ENCODE measurements at places on chromosomes 2 and 18.
A peak's percentile ranks its signal among the peaks of the same experiment; 100 is the strongest.

DNA sequence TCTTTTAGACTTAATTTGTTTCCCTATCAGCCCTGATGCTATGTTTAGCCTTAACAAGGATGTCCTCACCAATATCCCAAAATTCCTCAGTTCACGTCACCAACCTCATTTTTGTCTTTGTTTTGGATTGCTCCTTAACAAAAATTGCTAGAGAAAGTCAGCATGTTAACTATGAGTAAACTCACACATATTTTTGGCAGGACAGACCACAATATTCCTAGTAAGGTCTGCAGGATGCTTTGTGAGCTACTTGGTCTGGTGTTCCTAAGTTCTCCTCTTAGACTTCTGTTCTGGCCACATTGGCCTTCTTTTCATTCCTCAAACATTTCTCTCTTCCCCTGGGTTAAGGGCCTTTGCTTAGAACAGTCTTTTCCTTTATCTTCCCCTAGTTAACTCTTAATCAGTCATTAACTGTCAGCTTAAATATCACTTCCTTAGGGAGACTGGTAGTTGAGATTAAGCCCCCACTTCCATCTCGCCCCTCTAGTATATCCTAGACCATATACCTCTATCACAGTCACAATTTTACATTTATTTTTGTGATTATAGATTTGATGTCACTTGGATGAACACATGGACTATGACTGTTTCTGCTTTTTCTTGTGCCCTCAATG lies 116.2 kb downstream of the ADCYAP1 start:
- DNase-seq: no peak

GRCh38 chr18:67924656-67925055 lies 408.1 kb upstream of the DSEL start:
- no peak for DNase-seq

DNA sequence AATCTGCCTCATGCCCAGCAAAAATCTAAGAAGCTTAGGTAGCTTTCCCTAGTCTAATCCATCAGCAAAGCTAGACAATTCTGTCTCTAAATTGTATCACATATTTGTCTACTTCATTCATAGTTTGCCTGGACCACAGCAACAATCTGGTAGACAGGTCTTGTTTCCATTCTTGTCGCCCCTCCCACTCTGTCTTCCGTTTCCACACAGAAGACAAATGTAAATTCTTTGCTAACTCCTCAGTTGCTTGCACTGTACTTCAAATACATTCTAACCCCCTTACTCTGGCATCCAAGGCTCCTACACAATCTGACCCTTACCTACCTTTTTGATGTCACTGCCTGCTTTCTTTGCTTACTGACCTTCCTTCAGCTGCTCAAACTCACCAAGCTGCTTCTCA lies 40.1 kb downstream of the THUMPD2 start:
- DNase-seq: no peak

- no peak for DNase-seq
These were observed 13.9 kb downstream of the EFHD1 start for GRCh38 chr2:232647261-232647660.

- no peak for DNase-seq
These were observed 160.8 kb upstream of the MAPRE2 start for GRCh38 chr18:34880403-34880802.

- peak; percentile 36 for DNase-seq
These were observed 2.4 kb upstream of the ARHGEF4 start for GRCh38 chr2:130834091-130834930.

DNA sequence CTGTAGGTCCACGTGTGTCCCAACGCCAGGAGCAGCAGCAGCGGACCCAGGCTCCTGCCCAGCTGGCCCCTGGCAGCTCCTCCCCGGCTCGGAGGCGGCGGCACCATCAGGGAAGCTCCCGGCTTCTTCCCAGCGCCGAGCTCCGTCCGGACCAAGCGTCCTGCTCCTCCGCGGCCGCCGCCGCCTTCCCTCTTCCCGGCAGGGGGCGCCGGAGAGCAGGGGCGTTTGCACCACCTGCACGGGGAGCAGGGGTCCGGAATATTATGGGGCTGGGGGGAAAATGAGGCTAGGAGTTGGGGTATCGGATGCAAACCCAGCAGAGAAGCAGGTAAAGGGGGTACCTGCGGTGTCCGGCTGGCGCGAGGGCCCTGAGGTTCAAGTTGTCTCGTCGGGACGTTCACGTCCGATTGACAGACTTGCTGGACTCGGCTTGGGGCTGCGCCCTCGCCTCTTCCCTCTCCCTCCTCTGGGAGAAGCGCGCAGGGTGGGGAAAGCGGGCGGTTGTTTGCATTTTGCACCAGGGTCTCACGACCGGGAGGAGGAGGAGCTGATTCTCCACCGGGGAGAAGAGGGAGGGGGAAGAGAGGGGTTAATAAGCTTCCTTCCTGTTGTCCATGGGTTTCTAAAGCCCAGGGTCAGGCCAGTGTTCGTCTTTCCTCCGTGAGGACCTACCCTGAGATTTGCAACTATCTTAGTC lies at the start of gene CCBE1:
CCBE1 (minus strand) TSS at position 188 of the 697 bp plus-strand sequence.
- DNase-seq: no peak

DNA sequence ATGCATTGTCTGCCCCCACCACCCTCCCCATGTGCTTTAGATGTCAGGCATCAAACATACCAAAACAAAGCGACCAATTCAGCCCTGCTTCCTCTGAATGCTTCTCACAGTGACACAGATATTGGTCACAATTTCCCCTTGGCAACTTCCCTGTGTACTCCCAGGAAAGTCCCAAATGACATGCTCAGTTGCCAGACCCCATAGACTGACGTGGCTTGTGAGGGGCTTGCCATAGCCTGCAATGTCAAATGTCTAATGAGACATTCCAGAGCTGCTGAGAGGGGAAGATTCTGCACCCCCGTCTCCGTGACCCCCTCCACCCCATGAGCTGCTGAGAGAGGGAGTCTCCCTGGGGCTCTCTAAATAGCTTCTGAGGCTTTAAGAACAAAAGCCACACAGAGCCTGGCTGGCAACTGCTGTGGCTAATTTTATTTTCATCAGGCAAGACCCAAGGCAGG lies 47.3 kb downstream of the RFTN2 start:
- no peak for DNase-seq

DNA sequence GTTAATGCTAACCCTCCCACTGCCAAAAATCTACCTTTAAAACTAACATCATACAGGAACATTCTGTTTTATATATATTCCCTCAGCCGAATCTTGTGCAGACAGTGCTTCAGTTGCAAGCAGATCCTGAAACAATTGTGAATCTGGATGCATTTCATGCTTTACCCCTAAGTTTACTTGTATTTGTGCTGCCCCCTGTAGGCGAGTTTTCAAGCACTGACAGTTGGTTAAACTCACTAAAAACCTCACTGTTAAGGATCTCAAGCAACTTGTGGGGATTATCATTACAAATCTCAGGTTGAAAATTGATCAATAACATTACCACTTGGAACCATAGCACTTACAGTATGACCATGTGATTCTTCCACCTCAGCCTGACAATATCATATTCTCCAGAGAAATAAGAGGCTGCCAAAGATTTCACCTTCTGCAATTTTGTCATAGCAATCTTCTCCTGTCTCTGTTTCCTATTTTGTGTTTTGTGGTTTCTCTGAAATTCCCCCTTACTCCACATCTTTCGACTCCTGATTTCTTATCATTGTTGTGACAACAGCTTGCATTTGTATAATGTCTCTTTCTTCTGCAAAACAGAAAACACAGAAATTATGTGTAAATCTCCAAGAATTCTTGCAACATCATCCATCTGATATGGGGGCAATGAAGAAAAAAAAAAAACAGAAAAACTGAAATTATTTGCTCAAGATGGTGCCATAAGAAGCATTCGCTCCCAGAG lies 354.6 kb upstream of the SETBP1 start:
- no peak for DNase-seq

DNA sequence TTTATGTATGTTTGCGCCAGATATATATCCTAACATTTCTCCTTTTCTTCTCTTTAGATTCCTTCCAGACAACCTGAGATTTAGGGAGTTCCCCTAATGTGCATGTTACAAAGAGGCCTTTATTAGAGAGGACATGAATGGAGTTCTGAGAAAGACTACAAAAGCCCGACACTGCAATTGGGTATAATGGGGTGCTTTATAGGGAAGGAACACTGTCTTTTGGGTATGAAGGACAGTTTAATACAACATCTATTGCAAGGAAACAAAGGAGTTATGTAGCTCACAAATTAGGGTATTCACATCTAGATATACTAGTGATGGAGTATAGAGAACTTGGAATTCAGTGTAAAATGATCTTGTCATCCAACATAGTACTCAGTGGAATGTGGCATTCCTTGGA lies 383.8 kb downstream of the FIGN start:
- no peak for DNase-seq

DNA sequence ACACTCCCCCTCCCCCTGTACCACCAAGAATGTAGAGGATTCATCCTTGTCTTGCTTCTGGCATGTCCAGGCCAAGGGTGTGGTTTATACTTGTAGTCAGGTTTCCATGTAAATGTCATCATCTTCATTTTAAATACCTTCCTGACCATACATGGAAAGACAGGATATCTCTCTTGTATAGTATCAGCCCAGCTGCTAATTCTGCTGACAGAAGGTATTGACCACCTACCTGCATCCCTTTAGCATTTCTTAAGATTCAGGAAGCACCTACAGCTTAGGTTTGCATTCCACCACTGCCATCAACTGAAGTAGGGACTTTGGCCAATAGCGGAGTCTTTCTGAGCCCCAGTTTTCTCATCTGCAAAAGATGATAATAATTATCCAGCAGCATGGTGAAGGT lies 22.9 kb upstream of the FSHR start:
- no peak for DNase-seq

DNA sequence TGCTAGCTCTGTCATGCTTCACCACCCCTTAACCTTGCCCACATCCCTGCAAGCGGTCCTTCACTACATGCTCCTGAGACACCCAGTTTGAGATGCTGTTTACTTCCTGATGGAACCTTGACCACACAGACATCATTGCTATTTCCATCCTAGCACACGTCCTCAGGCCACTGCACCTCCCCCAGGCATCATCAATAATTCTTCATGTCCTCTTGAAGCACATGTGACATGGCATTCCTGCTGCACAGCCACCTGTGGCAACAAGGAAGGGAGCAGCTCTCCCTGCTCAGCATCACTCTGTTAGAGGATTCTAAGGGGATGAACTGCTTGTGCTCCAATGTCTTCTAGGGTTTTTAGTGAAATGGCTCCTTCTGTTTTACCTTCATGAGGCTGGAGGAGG lies 26.1 kb upstream of the ST3GAL5 start:
- no peak for DNase-seq

DNA sequence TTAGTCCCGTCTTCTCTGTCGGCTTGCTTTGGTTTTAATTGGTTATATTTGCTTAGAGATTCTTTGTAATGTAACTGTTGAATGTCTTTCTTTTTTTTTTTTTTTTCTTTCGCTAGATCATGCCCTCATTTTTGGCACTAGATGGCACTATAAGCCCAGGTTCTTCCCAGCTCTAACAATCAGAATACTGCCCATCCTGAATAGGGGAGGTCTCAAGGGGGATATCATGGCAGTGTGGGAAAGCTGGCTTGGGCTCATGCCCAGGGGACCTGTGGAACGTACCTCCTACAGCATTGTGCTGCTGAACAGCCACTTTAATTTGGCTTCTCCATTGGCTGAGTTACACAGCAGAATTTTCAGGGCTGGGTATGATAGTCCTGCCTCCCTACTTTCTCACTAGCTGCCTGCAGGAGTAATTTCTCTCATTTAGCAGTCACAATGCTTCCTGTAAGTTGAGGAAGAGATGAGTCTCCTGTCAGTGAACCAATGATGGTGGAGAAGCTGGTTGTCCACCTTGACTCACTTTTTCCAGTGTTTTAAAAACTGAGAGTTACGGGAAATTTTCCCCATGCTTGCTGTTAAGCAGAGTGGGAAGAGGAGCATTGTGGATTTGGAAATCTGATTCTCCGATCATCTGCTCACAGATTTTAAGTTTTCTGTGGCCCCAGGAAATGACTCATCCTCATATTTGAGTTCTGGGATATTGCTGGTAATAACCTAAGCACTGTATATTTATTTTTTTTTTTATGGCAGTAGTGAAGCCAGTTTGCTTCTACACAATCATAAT lies 47.2 kb downstream of the RAD51AP2 start:
- DNase-seq: no peak

DNA sequence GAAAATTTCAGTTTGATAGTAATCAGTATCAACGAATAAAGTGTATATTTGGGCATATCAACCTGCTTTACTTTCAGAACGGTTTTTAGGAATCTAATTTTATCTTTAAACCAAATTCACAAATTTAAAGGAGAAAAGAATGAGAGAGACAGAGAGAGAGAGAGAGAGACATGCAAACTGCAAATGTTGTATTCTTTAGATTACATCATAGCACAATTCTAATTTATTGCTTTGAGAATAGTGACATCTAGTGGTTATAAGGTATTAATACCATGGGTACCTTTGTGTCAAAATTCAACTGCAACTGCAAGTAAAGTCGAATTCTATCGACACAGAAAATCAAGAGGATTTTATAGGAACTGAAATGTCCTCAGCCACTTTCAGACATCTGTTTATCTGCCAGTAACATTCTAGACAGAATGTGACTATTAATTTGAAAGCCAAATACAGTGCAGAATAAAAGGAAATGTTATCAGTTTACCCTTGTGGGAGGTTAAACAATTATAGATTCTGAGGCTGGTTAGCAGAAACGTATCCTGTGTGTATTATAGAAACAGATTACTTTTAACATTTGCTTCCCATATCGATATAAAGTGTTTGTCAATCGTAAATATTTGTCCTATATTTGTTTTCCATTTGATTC lies 529.8 kb upstream of the VRK2 start:
- no peak for DNase-seq

GRCh38 chr2:215782965-215783364 lies 230.4 kb downstream of the MREG start:
- no peak for DNase-seq

DNA sequence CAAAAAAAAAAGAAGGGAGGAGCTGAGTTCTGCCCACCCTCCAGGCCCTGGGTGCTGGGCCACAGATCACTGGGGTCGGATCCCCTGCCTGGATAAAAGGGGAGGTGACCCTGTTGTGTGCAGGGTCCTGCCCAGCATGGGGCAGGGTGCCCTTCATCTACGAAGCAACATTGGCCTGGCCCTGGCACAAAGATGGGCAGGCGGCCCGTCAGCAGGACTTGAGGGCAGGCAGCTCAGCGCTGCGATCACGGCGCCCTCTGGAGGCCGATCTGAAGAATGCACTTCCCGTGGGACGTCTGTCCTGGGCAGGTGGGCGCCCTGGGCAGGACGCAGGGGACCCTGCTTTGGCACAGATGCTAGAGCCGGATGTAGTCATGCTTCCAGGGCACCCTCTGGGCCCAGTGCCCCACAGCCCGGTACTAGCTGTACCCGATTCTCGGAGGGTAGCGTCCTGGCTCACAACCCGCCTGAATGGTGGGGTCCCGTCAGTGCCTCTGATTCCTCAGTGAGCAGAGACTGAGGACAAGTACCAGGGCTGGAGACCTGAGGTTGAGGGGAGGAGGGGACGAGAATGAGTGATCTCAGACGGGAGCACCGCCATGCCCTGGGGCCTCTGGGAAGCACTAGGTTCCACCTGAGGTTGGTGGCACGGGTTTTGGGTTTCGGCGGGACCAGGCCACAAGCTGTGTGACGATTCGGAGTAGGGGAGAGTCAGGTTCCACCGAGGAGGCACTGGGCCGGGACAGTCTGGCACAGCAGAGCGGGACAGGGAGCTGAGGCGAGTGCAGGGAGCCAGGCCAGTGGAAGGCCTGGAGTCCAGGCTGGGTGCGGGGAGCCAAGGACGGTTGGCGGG lies 18.0 kb downstream of the ARID5A start:
- peak; percentile 62 for DNase-seq

- no peak for DNase-seq
These were observed 88.1 kb downstream of the TTC27 start for GRCh38 chr2:32715981-32716380.

GRCh38 chr2:68995916-68996315 lies 17.1 kb upstream of the ANTXR1 start:
- no peak for DNase-seq

Measured in CD8-positive, alpha-beta memory T cell (primary cell).